ENCODE measurements at places on chromosomes 1 and 21.

- DNase-seq: no peak
Observed at GRCh38 chr1:212040629-212041412, 5.3 kb downstream of the DTL start.

DNA sequence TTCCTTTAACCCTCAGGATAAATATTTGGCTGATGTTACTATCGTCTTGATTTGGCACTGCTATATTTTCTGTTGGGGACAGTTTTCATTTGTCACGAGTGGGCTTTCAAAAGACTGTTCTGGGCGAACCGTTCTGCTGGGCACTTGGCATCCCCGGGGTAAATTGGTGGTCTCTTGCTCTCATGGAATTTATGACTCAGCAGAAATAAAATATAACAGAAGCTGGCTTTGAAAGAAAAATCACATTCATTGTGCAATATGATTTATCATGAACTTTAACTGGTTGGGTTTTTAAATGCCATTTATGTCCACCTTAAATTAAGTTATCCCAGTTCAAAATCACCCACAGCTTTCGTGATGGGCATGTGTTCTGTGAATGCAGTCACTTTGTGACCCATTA, 147.3 kb downstream of the KAZN start:
- DNase-seq: no peak

DNA sequence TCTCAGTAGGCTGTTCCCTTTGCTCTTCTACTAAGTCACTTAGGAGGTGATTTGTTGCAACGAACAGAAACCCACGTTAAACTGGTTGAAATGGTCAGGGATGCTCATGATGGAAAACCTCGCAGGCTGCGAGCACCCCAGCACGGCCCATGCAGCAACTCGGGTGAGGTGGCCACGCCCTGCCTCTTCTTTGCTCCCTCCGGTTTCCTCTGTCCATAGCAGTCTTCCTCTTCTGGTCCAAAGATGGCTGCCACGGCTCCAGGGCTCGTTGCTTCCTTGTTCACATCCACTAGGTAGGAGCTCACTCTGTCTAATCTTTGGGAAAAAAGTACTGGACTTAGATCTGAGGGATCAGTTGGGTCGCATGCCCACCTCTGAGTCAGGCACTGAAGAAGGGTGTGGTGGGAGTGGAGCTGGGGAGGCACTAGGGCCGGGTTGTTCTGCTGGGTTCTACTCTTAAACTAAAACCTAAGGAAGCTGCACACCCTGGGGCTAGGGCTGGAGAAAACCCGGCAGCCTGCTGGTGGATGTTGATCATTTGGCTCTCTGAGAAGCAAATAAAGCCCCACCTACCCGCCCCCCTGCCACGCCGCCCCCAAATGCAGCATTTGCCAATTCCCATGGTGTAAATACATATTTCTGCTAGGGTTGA, 31.0 kb downstream of the KAZN start:
- DNase-seq: no peak

- no peak for DNase-seq
Observed at GRCh38 chr21:17542371-17543011, 29.6 kb downstream of the CXADR start.

DNA sequence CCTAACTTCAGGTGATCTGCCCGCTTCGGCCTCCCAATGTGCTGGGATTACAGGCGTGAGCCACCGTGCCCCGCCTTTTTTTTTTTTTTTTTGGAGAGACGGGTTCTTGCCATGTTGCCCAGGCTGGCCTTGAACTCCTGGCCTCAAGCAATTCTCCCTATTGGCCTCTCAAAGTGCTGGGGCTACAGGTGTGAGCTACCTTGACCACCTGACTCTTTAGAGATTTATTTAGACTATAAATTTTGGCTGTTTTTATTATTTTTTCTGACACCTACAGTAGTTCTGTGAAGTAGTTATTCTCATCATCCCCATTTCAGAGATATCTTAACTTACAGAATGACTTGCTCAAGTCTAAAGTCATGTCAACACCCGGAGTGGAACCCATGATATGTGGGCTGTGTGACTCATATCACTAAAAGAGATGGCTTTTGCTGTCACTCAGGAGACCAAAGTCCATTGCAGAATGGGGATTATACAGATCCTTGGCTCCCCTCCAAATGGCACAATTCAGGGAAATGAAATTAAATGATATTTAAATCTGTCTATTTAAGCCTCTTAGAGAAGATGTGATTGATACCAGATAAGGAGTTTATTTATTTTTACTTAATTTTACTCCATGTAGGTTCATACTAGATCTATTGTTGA, 93.2 kb downstream of the CTH start:
- DNase-seq: no peak

DNA sequence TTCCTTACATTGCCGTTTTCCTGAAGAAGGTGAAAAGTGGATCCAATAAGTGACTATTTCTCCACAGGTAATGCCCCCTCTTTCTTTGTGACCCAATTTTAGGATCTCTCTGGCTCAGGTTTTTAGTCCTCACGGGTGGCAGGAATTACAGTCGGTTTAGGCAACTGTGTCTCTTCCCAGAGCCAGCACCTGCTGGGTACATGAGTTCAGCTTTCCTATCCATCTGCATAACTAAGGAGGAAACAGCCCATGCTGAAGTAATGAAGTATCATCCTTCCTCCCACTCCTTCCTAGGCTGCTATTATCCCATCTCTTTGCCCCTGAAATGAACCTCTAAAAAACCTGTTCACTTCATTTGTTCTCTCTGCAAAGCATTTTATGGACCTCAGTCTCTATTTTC, 544.6 kb downstream of the NEGR1 start:
- no peak for DNase-seq

- no peak for DNase-seq
Observed at GRCh38 chr1:238476841-238477240, 586.1 kb upstream of the ZP4 start.

DNA sequence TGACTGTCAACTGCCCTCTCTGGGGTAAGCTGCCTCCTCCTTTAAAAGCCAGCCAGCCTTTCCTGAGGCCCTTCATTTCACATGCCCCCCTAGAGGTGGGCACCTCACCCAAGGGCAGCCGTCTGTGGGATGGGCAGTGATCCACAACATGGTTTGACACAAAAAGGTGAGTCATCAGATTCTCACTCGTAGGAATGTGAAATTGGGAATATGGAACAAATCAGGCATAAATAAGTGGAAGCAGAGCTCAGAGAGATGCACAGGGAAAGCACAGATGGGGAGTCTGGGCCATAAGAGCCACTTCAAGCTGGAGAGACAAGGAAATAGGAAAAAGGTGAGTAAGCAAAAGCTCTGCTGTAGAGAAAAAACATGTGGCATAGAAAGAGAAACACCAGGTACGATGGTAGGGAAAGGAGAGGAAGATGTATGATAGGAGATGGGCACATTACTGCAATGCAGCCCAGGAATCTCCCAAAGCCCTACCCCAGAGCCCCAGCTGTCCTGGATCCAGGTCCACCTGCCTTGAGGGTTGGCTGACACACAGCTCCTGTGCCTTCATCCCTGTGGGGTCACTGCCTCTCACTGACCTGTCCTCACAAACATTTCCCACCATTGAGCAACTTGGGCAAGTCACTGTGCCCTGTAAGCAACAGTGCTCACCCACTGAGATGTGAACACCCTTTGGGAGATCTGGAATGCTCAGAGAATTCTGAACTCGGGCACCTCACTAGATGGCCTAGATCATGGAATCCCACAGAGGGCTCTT, 86.6 kb downstream of the ASTN1 start:
- DNase-seq: no peak

GRCh38 chr1:182676274-182676673, 8.1 kb downstream of the RGS8 start:
- DNase-seq: no peak

- DNase-seq: no peak
Observed at GRCh38 chr1:218259800-218260199, 25.3 kb upstream of the RRP15 start.

- no peak for DNase-seq
Observed at GRCh38 chr1:27557596-27558340, 46.2 kb downstream of the AHDC1 start.

- no peak for DNase-seq
Observed at GRCh38 chr1:160887071-160887470, 2.1 kb upstream of the ITLN1 start.

DNA sequence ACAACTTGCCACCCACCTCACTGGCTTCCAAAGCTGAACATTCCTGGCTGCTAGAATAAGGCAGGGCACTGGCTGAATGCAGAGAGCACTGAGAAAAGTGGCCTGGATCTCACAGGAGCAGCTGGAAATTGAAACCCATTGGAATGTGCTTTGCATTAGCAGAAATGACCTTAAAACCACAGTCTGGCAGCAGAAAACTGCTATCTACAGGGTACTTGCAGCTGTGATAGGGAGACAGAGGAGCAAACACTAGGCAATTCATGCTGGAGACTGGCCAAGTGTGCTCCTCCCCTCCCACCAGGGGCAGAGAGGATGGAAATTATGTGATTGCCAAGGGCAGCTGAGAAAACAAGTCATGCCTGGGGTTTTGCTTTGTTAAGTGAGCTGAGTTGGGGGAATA, 47.2 kb downstream of the HSD3B1 start:
- no peak for DNase-seq

- no peak for DNase-seq
Observed at GRCh38 chr1:55213885-55214211, 1.3 kb downstream of the USP24 start.
